Caki2 (cell line): ENCODE measurements at places on chromosomes 7 and 10.

- no peak for DNase-seq
Observed at GRCh38 chr10:126639084-126639483, 31.4 kb downstream of the C10orf90 start.

DNA sequence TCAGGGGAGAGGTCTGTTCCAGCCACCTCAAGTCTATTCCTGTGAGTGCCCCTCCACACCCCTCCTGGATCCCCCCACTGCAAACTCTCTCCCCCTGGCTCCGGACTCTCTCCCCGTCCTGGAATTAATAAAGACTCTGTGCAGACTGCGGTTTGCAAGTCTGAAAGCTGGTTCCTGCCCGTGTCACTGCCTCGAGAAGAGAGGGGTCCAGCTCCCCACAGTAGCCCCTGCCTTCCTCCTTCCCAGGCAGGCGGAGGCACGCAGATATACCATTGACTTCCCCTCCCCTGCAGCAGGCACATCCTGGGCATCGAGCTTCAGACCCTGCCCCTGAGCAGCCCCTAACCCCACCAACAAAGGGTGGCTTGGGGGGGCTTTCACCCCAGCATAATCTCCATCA lies 2.2 kb upstream of the ELN start:
- no peak for DNase-seq

DNA sequence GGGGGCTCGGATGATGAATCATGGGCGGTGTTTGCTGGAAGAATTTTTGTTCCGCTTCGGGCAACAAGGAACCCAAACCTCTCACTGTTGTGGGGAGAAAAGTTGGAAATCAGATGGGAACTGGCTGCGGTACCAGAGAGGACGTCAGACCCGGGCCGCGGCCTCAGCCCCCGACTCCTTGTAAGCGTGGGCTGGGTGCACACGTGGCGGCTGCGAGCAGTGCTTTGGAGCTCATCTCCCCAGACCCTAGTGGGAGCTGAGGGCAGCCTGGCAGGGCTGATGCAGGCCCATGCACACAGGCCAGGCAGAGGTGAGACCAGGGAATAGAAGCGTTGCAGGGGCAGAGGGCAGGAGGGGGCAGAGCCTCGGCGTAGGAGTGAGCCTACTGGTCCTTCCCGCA lies 136.5 kb downstream of the FAM53B start:
- no peak for DNase-seq

- DNase-seq, result peak; percentile 6
Observed at GRCh38 chr7:120395526-120396019, 122.6 kb downstream of the KCND2 start.

GRCh38 chr7:69430384-69431021 lies 167.8 kb upstream of the AUTS2 start:
- DNase-seq, result peak; percentile 44

DNA sequence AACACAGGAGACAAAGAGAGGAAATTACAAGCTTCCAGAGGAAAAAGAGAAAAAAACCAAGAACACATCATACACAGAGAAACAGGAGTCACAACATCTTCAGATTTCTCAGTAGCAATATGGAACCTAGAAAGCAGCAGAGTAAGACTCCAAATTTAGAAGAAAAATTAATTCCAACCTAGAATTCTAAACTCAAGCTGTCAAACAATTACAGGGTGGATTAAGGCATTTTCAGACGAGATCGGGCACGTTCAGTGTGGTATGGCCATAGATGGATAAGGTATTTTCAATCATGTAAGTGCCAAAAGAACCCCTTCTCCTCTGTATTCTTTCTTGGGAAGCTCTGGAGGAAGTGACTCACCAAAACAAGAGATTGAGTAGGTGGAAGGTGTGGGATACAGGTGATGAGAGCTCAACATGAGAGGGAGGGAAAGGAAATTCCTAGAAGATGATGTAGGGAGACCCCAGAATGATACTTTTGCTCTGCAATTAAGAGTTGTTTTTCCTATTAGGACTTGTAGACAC lies 51.6 kb downstream of the FAM204A start:
- DNase-seq, result no peak

- no peak for DNase-seq
Observed at GRCh38 chr7:144050093-144050492, 1.3 kb downstream of the OR2A5 start.

DNA sequence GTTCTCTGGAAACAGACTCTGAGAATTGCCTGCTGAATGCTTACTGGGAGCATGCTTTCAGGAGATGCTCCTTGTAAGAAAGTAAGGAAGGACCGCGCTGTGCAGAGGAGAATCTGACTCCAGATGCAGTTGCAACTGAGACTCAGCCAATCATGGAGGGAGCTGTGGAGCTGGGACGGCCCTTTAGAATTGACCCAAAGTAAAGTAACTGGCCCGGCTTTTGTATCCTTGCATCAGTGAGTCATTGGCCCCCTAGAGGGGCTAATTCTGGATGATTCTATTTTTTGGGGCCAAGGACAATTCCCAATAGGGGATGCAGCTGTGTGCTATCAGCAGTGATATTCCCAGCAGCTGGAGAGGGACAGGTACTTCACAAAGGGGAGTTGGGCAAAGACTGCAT lies 170.4 kb downstream of the PTEN start:
- no peak for DNase-seq

GRCh38 chr10:21929070-21929469 lies 74.5 kb downstream of the DNAJC1 start:
- no peak for DNase-seq

GRCh38 chr7:518630-519483 lies 789 bp downstream of the PDGFA start:
- DNase-seq, result peak; percentile 85

- DNase-seq, result no peak
Observed at GRCh38 chr7:41037691-41038090, 665.2 kb downstream of the INHBA start.

DNA sequence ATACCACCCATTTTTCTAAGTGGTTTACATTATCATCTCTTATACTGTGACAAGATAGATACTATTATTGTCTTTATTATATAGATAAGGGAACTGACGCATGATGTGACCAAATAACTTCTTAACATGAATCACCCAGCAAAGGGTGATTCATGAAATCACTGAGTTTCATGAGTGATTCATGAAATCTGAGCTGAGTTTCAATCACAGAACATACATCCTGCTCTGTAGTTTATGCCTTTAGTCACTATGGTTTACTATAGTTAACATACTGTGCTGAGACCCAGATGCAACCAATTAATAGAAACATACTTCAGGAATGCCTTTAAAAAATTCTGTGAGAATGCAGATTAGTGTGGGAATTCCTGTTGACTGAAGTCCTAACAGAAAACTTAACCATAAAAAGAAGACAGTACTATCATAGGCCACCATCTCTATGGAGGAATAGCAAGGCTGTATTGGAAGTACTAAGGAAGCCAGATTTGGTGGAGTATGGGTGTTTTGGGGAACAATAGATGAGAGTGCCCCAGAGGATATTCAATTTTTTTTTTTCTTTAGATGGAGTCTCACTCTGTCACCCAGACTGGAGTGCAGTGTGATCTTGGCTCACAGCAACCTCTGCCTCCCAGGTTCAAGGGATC lies 43.1 kb upstream of the SEMA3A start:
- peak; percentile 31 for DNase-seq

DNA sequence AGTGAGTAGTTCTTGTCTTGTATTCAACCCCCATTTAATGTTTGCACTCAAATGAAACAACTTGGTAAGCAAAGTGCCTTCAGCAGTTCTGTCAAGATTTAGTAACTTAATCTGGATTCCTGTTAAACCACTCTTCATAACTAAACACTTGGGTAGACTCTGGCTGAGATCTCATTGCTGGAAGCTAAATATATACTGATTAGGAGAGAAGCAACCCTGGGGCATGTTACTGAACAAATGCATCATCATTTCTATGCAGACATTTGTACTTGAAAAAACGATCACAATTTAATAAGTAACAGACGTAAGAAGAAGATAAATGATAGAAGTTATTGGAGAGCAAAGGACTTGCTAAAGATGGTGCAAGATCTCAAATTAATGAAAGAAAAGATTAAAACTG lies 308.4 kb upstream of the POM121L12 start:
- DNase-seq, result peak; percentile 61

GRCh38 chr7:157488281-157488680 lies 151.5 kb downstream of the DNAJB6 start:
- DNase-seq, result peak; percentile 21

DNA sequence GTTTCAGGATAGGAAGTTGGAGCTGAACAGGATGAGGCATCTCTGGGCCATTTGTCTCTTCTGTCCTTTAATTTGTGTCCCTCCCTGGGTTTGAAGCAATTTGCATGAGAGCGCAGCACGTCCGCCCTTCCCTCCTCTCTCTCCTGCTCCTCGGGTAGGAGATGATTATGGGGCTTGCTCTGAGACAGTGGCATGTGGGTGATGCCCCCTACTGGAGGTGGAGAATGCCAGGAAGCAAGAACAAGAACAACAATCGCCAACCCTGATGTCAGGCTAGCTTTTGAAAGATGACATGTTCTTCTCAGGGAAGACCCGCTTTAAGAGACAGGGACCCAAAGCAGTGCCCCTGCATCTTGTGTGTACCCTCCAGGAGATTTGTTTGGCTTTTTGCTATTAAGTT lies 63.9 kb upstream of the LOXL4 start:
- no peak for DNase-seq

- peak; percentile 4 for DNase-seq
Observed at GRCh38 chr7:18153183-18153748, 125.6 kb upstream of the PRPS1L1 start.

DNA sequence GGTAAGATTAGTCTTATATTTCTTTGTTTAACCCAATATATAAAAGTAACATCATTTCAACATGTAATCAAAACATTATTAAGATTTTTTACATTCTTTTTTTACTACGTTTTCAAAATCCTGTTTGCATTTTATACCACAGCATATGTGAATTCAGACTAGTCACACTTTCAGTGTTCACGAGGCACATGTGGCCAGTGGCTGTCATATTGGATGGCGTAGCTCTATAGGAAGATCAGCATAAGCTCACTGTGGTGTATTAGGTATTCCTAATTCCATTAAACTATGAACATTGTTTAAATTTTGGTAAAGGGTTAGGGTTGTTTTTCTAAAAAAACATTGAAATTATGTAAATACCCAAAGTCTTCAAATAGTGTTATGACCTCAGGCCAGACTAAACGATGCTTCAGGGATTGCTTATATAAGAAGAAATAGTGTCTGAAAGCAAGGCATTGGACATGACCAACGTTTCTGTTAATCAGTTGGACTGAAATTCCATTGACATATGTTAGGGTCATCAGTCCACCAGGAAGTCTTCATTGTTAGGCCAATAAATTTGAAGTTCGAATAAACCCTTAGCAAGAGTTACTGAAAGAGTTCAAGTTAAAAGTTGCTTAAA lies 97.0 kb downstream of the BICC1 start:
- no peak for DNase-seq

DNA sequence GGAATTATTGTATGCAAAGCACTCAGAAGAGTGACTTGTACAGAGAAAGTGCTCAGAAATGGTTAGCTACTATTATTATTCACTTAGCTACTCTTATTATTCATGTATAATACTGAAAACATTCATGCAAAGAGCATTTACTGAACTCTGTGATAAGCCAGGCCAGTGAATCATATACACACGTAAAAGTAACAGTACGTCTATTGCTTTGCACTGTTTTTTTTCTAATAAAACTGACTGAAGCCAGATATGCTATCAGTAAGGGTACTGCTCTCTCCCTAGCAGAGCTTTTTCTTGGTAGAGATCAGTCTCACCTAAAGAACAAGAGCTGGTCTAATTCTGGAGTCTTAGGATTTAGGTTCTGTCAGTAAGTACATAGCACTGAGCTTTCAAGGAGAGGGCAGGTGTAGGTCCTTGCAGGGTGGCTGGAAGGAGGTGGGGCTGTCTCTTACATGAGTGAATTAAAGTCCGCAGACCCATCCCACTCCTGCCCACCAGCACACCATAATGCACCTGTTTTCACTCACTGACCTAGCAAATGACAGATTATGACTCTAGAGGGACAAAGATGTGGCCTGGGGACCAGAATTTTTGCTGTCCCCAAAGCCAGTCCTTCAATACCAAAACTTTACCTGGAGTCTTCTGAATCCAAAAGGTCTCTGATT lies 145.9 kb downstream of the ARID5B start:
- DNase-seq, result no peak

DNA sequence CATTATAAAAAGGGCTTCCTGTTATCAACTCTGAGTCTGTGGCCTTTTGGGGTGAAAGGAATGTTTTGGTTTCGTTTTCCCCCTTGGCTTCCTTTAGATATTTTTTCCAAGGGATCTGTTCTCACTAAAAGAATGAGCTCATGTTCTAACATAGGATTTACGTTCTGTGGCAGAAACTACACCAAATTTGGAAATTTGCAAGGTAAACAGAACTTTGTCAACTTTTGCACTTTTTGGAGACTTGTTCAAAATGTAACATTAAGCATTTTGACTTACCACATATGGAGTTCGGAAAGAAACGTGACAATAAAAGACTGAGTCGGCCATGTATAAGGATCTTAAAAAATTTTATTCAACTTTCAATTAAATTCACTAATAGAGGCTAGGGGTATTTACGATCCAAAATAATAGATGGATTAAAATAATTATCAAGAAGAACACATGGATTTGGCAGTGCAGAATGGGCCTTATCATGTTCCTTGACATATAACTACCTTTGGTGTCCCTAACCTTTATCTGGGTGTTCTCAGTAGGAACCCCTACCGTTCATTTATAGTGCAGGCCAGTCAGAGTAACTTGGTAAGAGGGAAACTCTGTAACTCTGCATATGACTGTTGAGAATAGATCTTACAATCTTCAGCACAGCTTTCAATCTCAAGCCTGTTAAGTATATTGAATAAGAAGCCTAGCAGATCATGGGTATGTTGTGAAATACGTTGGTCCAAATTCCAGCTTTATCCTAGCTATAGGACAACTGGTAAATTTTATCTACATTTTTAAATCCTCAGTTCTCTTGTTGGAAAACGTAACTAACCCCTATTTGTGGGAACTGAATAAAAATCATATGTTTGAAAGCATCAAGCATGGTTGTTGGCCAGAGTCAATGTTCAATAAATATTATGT lies 11.8 kb downstream of the CPED1 start:
- no peak for DNase-seq

- DNase-seq, result no peak
Observed at GRCh38 chr10:9311702-9312499, 1257.4 kb downstream of the GATA3 start.

DNA sequence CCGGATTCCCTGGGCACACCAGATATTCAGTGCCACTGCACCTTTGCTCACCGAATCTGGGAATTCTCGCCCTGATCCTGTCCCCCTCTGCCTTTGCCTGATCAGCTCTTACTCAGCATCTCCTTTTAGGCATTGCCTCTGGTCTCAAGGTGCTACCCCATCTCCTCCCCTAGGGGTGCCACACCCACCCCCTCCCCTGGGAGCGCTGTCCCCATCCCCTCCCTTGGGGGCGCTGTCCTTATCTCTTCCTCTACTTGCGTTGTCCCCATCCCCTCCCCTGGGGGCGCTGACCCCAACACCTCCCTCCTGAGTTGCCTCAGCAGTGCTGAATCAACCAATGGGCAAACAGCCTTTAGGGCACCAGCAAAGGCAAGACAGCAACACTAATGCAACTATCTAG lies 686.9 kb upstream of the FOXK1 start:
- no peak for DNase-seq
